ENCODE measurements at places on chromosomes 3 and 15.

- DNase-seq: no peak
These were observed 600.3 kb upstream of the TGFBR2 start for GRCh38 chr3:30006111-30006510.

- no peak for DNase-seq
These were observed 1092.5 kb upstream of the EPHA6 start for GRCh38 chr3:95721938-95722337.

- no peak for DNase-seq
These were observed 47.4 kb upstream of the LDHAL6B start for GRCh38 chr15:59159210-59159609.

GRCh38 chr3:29137601-29138000, 143.3 kb upstream of the RBMS3 start:
- no peak for DNase-seq

DNA sequence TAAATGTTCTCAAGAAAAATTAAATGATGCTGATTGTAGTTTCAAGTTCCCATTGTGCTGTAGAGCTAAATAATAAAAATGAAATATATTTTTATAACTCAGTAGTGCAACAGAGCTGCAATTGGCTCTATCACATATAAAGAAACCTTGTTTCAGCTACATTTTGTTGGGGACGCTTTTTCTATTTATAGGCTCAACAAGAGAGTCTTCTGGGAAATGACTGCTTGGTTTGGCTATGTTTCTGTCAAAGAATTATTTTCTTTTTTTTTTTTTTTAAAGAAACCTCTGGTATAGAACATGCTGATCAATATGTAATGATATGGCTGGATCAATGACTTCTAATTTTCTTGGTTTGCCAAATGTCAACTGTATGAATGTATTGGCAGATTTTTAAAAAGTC, 76.5 kb downstream of the OTOL1 start:
- DNase-seq: no peak

- DNase-seq: no peak
These were observed 68.4 kb downstream of the MGLL start for GRCh38 chr3:127753898-127754410.

- DNase-seq: no peak
These were observed 21.2 kb downstream of the KATNBL1 start for GRCh38 chr15:34188711-34189110.

GRCh38 chr3:26460985-26461384, 161.6 kb upstream of the LRRC3B start:
- no peak for DNase-seq

DNA sequence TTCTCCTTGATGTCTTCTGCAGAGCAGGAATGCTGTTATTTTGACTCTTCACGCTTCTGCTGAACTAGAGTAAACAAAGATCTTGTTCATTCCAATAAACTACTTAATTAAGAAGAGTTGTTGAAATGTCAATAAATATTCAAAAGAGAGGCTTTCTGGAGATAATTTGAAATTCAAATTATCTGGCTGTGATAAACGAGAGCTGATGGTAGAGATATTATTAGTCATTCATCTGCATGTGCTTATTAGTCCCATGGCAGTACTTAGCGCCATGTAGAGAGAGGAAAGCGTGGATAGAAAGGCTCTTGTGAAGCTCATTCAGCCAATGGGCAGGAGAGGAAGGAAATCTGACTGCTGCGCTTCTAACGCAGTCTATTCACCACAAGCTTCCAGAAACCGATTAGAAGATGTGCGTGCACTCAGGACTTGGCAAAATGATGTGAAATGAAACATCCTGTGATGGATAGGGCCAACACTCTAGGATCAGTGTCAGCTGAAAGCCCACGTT, 251.1 kb downstream of the GABRB3 start:
- DNase-seq: no peak
